ENCODE measurements at places on chromosomes 16 and 17.
A peak's percentile ranks its signal among the peaks of the same experiment; 100 is the strongest.

GRCh38 chr16:58843675-58844074, 109.6 kb upstream of the GOT2 start:
- DNase-seq, result no peak

DNA sequence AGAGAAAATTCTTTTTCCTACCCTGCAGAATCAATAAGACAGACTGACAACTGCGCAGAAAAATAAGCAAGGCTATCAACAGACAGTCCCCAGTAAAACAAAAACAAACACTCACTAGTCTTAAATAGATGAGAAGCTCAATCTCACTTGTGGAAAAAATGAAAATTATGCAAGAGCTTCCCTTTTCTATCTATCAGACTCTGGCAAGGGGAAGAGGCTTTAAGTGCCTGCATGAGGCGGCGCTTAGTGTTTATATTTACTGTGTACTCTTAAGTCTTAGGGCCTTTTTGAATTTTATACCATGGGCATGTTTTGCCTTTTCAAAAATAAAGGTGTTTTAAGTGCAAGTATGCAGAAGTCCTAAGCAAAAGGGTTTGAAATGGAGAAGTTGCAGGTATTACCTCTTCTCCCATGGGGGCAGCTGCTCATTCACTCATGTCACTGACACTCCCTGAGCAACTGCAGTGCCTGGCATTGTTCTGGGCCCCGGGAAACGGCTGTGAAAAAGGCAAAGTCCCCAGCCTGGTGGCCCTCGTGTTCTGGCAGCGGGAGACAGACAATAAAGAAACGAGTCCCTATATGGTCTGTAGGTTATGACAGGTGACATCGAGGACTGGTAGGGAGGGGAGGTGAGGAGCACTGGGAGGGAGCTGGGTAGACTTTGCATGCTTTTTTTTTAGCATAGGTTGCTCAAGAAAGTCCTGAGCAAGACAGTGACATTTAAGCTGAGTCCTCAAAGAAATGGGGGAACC, 35.2 kb downstream of the HSBP1 start:
- no peak for DNase-seq

DNA sequence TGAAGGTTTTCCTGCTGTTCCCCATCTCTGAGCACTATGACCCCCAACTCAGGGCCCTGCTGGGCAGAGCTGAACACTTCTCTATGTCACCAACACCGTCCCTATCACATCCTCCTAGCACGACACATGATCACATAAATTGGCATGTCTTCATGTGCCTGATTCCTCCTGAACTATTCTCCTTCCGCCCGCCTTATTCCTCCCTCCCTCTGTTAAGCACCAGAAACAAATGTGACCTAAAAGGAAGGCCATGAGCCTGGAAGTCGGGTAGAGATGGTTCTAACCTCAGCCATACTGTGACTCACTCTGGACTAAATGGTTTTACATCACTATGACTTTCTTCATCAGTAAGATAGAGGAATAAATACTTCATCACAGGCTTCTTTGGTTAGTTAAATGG, 80.8 kb upstream of the DYNLRB2 start:
- no peak for DNase-seq

DNA sequence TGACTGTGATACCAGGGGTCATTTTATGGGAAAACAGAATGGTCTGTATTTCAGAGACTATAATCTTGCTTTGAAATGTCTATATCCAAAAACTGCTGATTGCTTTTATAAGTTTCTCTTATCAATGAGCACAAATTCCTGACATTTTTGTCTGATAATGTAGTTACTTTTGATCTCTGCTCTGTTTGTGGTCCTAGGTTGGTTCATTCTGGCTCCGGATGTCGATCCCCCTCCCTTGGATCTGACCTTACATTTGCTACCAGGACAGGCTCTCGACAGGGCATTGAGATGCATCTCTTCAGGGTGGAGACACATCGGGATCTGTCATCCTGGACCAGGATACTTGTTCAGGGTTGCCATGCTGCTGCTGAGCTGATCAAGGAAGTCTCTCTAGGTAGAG, 27.3 kb upstream of the VPS4A start:
- DNase-seq, result no peak

DNA sequence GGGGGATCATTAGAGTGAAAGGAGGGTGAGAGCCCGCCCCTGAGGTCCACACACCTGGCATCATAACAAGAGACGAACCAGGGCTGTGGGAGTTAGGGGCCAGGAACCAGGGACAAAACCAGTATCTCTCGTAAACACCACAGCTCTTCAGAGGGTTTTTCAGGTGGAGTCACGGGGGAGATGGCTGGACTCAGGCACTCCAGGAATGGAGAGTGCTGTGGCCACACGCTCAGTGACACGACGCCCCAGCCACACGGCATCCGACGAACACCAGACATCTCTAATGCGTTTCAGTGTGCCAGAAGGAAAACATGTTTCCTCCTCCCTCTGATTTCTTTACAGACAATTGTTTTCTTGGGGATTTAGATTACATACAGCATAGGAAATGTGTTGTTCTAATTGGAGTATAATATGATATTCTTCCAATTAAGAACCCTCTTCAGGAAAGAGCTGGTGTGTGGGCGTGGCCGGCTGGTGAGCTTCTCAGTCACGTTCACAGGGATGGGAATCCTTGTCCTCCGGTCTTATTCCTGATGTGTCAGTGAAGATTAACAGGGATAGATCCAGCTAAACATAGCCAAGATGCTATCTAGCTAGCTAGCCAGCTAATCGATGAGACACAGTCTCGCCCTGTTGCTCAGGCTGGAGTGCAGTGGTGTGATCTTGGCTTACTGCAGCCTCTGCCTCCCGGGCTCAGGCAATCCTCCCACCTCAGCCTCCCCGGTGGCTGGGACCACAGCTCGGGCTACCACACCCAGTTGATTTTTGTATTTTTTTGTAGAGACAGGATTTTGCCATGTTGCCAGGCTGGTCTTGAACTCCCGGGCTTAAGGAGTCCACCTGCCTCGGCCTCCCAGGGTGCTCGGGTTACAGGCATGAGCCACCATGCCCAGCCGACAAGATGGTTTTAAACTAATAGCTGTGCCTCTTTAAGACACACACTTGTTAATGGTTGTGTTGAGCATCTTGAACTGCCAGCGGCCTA, 98.6 kb downstream of the BANP start:
- DNase-seq, result no peak

DNA sequence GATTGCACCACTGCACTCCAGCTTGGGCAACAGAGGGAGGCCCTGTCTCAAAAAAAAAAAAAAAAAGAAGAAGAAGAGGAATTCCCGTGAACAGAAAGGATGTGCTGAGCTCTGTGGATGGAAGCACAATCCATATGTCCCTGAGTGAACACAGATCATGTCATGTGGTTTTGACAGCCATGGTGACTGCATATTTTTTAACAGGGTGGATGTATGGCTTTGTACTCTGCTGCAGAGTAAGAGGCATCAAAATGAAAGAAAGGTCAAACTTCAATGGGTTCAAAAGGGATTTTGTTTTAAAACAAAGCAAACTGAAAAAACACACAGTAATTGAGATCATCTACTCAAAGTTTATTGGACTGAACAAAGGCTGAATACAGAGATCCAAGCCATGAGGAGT, 31.5 kb downstream of the MXRA7 start:
- DNase-seq, result no peak

GRCh38 chr16:12724226-12724625, 79.5 kb downstream of the CPPED1 start:
- DNase-seq, result no peak

DNA sequence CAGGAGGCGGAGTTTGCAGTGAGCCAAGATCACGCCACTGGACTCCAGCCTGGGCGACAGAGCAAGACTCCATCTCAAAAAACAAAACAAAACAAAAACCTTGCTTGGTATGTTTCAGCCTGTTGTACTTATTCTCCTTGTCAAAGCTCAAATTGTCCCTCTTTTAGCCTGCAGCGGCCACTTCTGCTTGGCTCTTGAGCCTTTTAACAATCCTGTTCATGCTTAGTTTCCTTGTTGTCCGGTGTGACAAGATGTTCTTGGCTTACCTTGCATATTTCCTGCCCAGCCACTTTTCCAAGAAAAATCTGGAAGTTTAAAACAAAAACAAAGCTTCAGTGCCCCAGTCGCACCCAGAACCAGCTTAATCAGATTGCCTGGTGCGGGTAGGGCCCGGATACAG, 81.0 kb downstream of the ABCC1 start:
- no peak for DNase-seq

DNA sequence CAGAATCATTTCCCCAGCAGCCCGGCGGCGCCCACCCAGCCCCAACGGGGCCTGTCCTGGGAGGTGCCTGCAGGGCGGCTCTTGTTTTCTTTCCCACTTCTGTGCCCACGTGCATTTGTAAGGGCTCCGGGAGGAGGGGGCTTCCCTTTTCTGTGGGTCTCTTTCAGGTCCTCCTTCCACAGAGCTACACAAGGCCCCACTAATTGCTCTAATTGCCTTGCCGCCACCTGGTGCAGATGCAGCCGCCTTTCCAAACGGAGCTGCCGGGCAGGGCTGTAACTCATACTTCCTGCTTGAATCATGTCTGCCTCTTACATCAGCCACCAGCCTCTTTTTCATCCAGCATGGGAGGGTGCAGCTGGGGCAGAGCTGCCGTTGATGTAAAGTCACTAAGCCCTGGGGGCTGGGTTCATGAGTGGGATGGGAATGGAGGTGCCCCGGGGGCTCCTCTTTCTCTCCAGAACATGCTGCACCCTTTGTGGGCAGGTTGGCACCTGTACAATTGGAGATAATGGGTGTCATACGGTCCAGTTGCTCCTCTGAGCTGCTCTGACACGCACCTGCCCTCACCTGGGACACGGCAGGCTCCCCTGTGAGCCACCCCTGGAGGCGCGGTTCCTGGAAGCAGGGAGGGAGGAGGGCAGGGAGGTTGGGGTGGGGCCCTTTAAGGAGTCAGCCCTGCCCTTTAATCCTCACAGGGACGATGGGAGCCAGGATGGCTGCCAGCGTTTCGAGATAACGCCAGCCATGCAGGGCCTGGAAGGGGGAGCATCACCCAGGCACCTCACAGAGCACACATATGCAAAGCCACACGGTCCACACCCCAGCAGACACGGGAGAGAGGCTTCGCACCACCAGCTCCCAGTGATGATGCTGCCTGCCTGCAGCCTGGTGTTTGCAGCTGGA, 41.1 kb upstream of the KLHDC4 start:
- DNase-seq, result peak; percentile 72

- no peak for DNase-seq
These were observed 89.5 kb upstream of the SOX9 start for GRCh38 chr17:72031219-72031884.

GRCh38 chr17:80720610-80721577, 176.3 kb downstream of the RPTOR start:
- no peak for DNase-seq

DNA sequence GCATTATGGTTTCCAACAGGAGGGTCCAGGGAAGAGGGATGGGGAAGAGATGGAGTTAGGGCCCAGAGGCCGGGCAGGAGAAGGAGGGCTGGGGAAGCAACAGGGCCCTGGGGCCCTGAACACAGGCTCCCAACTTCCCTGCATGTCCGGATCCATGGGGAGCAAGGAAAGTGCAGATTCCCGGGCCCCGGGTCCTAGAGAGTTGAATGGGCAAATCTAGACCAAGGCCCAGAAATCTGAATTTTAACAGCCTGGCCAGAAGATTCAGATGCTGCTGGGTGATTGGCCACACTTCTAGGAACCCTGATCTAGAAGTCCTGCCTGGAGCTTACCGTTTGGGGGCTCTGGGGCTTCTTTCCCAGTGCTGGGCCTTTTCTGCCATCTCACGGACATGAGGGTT, 13.2 kb downstream of the MGAT5B start:
- DNase-seq, result no peak

DNA sequence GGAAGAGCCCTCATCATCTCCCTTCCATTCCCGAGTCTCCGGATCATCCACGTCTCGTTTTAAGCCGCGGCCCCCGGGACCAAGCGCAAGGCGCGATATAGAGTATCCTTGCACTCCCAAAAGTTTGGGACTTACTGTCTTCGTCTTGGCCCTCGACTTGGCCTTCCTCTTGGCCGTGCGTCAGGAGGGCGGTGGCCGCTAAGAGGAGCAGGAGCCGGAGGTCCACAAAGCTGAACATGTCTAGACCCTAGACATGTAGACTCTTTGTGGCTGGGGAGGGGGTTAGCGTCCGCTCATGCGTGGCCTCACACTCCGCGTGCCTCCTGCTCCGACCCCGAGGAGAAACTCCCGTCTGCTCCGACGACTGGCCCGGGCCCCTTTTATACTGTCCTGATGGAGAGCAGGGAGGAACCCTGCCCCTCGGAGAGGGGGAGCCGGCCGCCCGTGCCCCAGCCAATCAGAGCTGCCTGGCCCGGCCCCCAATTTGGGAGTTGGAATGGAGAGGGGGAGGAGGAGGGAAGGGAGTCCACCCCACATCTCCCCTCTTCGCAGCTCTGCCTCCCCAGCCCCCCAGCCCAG, at the start of gene COL1A1:
Gene COL1A1 (minus strand): TSS at position 356 of the 579 bp plus-strand sequence. CDS start 118 bp downstream, at position 238.
- DNase-seq, result no peak

GRCh38 chr16:72159801-72160200, 12.2 kb downstream of the PMFBP1 start:
- no peak for DNase-seq

GRCh38 chr16:75345711-75346110, 87.6 kb downstream of the CFDP1 start:
- no peak for DNase-seq

GRCh38 chr16:62135446-62135845, 99.2 kb upstream of the CDH8 start:
- no peak for DNase-seq

GRCh38 chr17:50151937-50152547, 1.6 kb upstream of the PPP1R9B start:
- peak; percentile 87 for DNase-seq

DNA sequence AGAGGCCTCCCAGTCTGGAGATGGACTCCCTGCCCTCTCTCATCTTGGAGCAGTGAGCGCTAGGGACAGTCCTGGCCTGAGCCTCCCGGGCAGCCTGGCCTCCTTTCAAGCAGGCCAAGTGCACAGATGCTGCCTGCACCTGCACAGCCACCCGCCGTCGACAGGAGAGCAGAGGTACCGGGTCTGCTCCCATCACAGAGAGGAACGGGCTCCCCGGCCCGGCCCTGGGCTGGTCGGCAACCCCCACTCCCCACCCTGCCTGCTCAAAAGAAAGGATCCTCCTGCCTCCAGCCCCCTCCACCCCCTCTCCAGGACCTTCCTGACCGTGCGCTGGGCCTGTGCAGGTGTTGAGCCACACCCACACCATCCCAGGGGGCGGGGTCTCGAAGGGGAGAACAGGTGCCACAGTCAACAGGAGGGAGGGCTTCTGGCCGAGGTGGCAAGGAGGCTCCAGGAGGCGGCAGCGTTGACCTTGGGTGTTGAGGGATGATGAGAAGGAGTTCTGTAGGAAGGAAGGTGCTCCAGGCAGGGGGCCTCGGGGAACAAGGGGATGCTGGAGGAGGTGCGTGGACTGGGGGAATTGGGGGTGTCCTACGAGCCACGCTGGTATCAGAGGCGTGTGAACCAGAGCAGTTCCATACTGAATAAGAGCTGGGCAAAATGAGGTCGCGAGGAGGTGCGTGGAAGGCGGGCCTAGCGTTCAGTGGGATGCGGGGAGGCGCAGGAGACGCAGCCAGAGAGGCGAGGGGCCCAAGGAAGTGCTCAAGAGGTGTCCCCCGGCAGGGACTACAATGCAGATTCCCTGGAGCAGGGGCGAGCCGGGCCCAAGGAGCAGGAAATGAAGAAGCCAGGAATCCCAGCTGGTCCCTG, 967 bp upstream of the CDH15 start:
- peak; percentile 33 for DNase-seq

- no peak for DNase-seq
These were observed 244.6 kb upstream of the MYOCD start for GRCh38 chr17:12421077-12421476.

- DNase-seq, result no peak
These were observed 63.8 kb downstream of the RAP1GAP2 start for GRCh38 chr17:2860045-2860444.

All from NCI-H774 (cell line).